CD4-positive, alpha-beta T cell (primary cell): ENCODE measurements at places on chromosomes 5 and 9. TPM values are rescaled to one million over a fixed set of nuclear protein-coding genes. Genes with fewer than 3 reads are reported as not detected.

Gene PHF24
- total RNA-seq: not detected

Gene RNF183
- 0.44 TPM for total RNA-seq

Gene TMEM215
- total RNA-seq: not detected

Gene ATP10B
- not detected for total RNA-seq

Gene C9orf72
- 36.9 TPM for total RNA-seq

Gene LPAR1
- total RNA-seq: not detected

Gene WDR38
- not detected for total RNA-seq

DNA sequence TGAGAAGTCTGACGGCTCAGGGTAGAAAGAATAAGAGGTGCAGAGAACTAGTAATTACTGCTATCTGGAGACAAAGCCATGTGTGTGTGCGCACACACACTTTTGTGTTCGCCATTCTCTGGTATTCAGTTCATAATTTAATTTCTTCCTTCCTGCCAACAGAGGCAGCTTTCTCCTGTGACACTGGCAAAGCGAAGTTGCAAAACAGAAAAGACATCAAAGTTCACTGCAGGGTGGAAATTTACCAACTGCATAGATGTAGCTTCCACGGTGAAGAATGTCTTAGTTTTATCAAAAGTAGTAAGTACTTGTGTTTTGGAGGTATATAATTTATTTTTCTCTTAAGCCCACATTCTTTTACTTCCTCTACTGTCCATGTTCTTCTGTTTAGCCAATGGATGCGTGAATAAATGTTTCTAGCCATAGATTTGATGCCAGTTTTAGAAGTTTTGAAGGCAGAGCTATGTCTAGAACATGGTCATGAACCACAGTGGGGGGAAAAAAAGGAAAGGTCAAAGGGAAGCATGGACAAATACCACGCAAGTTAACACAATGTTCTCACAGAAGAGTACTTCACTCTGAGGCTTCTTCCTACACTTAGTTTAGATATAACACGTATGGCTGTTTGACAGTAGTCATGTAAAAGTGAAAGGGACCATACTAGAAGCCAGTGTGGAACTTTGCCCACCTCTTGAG lies 536.5 kb upstream of the GRIA1 start:
- DNase-seq: no peak

- no peak for DNase-seq
Observed at GRCh38 chr5:178801021-178801420, 58.7 kb upstream of the ZNF354B start.

GRCh38 chr9:90568667-90569066 lies 74.0 kb downstream of the DIRAS2 start:
- no peak for DNase-seq

GRCh38 chr5:139655727-139656271 lies 7.7 kb downstream of the CXXC5 start:
- DNase-seq: no peak

GRCh38 chr5:1129711-1130055 lies 17.8 kb upstream of the SLC12A7 start:
- DNase-seq: no peak

- no peak for DNase-seq
Observed at GRCh38 chr5:132210944-132211343, 16.7 kb downstream of the P4HA2 start.

- no peak for DNase-seq
Observed at GRCh38 chr5:67520161-67520908, 323.7 kb upstream of the CD180 start.

- no peak for DNase-seq
Observed at GRCh38 chr5:108129129-108129528, 252.8 kb downstream of the FBXL17 start.

- peak; percentile 48 for DNase-seq
Observed at GRCh38 chr5:177111720-177112394, 21.7 kb upstream of the NSD1 start.

- no peak for DNase-seq
Observed at GRCh38 chr9:27431543-27432147, 92.4 kb upstream of the IFNK start.

DNA sequence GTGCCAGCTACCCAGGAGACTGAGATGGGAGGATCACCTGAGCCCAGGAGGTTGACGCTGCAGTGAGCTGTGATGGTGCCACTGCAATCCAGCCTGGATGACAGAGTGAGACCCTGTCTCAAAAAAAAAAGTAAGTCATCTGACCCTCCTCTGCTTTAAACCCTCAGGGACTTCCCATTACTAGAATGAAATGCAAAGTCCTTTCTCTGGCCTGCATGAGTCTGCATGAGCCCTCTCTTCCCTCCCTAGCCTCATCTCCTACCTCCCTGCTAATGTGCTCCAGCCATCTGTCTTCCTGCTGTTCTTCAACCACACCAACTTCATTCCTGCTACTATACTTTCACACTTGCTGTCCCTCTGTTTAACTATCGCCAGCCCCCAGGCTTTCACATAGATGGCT lies 15.3 kb downstream of the IL5 start:
- DNase-seq: no peak

DNA sequence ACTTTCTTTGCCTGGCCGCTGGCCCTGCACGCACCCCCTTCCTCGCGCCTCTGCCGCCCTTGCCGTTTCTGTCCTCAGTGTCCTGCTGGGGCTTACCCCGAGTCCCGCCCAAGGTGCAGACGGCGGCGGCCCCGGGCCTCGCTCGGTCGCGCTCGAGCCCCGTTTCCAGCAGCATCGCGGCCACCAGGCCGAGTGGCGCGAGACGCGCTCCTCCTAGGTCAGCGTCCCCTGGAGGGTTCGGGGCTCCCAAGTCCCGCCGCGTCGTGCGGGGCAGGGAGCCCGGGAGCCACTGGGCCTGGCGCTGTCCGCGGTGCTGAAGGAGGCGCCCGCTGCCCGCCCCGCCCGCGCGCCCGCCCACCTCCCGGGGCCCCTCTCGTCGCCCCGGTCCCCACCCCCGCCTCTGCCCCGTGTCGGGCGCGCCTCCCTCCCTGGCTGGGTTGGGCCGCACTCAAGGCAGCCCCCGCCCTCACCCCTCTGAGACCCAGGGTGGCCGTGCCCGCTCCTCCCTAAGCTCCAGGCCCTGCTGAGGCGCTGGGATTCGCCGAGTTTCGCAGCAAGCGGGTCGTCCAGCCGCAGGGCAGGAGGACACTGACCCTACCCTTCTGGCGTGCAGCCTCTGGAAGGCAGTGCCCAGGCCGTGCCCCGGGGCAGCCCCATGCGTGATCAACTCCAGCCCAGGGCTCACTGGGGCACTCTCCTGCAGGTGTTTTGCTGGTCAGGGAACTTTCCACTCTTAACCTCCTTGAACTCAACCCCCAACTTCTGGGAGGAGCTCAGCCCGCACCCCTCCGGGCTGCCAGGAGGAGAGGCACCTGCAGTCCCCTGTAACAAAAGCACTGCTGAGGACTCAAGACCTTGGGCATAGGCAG lies at the start of gene LHX3:
LHX3 (minus strand) TSS at position 291 of the 869 bp plus-strand sequence; CDS start at position 175, 116 bp downstream.
- DNase-seq: peak; percentile 7
